ENCODE measurements at places on chromosomes 13 and 19.

GRCh38 chr13:71672512-71672911, 194.5 kb downstream of the DACH1 start:
- no peak for DNase-seq

DNA sequence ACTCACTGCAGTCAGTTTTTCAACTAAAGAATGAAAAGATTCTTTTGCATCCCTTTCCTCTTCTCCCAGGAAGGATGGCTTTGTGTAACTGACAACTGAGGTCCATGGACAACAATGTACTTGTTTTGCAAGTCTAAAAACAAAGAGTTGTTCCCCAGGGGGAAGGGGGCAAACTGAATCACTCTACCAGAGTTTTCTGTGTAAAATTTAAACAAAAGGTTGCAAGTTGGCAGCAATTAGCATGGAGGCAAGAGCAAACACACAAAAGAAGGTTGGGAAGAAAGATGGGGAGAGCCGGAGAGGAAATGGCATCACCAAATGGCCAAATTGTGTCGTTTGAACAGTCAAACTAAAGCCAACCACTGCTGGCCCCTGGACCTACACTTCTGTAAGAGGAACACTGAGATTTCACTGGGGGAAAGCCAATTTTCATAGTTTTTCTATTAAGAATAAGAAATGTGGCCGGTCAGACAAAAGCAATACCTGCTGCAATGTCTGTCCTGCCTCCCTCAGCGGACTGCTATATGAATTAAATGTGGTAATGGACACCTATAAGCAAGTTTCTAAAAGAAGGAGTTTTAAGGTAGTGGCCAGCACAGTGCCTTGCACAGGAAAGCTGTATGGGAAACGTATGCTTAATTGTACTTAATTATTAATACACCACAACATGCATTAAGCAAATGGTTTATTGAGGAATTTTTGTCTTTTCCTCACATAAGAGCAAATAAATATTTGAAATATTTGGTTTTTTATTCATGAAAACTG, 16.1 kb upstream of the SACS start:
- DNase-seq = no peak

GRCh38 chr13:32545083-32545482, 6.5 kb upstream of the N4BP2L2 start:
- DNase-seq = no peak

GRCh38 chr19:9054765-9055164, 32.1 kb upstream of the OR1M1 start:
- no peak for DNase-seq

DNA sequence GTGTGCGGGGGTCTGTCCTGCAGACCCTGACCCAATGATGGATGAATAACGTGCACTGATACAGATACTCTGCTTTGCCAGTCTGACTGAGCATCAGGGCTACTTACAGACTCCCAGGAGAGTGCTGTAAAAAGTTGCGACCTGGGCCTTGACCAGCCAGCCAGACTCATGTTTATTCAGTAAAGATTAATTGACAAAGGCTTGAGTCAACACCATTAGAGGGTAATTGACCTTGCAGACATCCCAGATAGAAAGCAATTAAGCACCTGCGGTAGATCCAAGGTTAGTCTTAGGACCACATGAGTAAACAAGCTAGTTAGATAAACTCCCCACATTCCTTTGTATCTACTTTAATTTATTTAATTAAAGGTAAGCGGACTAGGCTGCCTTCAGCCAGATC, 10.4 kb downstream of the NUDT19 start:
- no peak for DNase-seq

- DNase-seq = no peak
Observed at GRCh38 chr13:20263393-20264044, 31.4 kb upstream of the GJB6 start.

- DNase-seq = no peak
Observed at GRCh38 chr13:113635709-113636108, 22.3 kb downstream of the ATP4B start.

DNA sequence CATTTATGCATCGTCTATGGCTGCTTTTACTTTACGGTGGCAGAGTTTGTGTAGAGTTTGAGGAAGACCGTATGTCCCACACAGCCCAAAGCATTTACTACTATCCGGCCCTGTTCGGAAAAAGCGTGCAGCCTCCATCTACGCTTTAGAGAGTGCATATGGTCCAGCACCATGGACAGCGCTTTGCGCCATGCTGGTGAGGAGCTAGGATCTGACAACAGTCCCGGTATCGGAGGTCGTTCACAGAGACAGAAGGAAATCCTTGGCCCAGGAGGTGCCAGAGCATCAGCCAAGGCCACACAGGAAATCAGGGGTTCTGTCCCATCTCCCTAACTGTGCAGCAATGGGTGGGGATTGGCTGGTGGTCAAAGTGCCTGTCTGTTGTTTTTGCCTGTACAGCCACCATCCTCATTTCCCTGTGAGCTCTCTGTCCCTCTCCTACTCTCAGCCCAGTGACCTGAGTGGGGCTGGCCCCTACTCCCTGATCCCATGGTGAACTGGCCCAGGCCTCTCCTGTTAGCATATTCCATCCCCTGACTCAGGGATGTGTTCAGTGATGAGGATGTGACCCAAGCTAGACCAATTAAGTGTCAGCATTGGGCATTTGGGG, 16.2 kb upstream of the PRODH2 start:
- peak; percentile 14 for DNase-seq

- DNase-seq = no peak
Observed at GRCh38 chr13:107590556-107590955, 624.8 kb downstream of the LIG4 start.

GRCh38 chr13:67306742-67307141, 76.6 kb upstream of the PCDH9 start:
- DNase-seq = no peak

DNA sequence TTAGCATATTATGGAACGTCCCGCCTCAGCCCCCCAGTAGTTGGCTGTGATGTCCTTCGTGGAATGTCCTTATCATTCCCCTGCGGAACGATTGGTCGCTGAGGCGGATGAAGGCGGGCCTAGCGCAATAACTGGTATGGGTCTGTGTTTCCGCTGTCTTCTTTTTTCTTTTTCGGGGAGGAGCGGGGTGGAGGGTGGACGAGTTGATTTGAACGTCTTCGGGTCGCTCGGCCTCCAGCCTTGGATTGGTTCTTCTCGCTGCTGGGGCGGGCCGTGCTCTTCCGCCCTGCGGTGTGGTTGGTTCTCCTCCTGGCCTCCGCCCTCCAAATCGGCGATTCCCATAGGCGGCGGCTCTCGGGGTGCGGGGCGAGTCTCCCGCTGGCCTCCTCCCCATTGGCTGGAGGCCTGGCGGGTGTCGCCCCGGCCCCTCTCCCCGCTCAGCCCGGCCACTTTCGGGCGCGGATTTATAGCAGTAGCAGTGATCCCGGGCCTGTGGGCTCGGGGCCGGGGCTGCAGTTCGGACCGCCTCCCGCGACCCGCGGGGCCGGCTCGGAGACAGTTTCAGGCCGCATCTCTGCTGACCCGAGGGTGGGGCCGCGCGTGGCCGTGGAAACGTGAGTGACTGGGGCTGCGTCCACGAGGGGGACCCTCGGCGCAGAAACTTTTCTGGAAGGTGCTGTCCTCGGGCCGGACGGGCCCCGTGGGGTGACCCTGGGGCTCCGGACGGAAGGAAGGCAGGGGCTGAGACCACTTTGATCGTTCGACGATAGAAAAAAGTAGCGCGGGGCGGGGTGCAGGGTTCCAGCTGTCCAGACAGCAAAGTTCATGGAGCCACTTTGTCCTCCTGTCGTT, 2.1 kb downstream of the ING1 start:
- DNase-seq = peak; percentile 86

DNA sequence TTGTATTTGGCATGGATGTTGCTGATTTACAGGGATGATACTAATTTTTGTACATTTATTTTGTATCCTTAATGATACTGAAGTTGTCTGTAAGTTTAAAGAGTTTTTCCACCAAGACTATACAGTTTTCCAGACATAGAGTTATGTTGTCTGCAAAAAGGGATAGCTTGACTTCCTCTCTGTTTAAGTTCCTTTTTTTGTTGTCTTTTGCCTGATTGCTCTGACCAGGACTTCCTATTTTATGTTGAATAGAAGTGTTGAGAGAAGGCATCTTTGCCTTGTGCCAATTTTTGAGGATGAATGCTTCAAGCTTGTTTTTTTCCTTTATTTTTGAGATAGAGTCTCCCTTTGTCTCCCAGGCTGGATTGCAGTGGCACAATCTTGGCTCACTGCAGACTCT, 36.8 kb upstream of the ZNF681 start:
- DNase-seq = no peak

GRCh38 chr19:29610574-29611271, 4.6 kb downstream of the POP4 start:
- peak; percentile 64 for DNase-seq

DNA sequence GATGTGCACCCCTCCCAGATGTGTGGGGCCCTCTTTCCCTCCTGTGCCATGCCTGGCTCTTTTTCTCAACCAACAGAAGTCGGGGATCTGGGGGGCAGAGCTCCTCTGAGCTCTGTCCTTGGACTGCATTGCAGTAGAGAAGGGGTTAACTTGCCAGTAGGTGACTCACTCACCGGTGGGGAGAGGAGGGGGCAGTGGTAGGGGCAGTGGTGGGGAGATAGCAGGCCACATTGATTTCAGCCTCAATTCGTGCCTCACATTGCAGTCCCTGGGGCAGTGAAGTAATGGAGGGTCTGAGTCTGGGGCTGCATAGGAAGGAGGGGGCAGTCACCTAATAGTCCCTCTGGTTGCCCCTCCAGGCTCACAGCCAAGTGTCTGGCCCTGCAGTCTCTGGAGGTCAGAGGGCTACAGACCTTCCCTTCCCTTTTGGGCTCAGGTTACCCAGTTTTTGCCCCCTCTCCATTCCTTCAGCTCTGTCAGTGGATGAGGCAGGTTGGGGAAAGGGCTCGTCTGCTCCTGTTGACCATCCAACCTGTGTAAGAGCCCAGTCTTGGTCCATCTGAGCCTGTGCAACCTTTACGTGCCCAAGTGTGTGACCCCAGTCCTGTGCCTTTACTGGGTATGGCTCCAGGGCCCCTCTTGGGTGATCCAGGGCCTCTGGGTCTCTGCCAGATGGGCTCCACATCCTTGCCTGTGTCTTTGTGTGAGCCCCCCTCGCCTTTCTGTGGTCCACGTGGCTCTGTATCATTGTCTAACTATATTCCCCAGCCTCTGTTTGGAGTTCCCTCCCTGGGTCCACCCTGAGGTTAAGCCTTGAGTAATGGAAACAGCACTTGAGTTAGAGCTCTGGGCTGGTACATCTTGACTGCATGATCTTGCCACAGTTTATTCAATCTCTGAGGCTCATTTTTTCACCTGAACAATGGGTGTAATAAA, 13.0 kb downstream of the CIC start:
- no peak for DNase-seq

DNA sequence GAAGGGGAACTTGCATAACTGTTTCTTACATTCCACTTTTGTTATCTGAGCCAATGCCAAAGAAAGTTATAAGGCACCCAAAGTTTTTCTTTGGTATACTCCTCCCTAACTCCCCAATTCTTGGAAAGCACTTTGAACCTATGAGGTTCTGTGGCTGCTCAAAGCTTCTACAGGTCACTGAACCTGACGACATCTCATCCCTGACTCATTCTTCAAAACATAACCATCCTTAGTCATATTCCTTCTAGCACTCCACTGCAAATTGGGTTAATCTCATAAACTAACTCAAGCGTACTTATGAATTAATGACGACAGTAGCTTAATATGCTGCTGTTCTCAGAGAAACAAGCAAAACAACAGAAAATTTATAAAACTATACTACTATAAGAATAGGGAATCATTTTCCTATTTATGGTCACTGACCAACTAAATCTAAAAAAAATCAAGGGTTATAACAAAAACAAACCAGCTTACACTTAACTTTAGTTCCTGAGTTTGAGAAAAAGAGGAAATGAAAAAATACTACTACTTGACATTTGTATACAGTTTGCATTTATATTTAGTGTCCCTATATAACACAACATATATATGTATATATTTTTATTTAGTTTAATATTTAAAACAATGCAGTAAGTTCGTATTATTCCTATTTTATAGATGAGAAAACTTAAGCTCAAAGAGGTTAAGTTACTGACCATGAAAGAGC, 69.1 kb downstream of the CAB39L start:
- DNase-seq = no peak

GRCh38 chr19:31013384-31014020, 335.7 kb downstream of the TSHZ3 start:
- no peak for DNase-seq

GRCh38 chr13:80371840-80372509, 31.0 kb upstream of the SPRY2 start:
- DNase-seq = no peak

DNA sequence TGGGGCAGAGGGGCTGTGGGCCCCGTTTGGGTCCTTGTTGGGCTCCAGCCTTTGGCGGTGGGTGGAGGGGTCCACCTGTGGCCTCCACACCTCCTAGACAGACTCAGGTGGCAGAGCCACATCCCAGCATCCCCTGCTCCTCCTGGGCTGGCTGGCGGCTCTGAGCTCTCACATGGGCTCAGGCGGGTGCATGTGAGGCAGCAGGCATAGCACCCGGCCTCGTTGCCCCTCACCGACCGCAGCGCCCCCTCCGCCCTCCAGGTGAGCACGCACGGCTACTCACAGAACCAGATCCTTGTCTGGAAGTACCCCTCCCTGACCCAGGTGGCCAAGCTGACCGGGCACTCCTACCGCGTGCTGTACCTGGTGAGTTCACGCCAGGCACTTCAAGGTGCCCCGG, 5.9 kb upstream of the TEKTIP1 start:
- DNase-seq = no peak

GRCh38 chr19:46659151-46660007, 1.6 kb downstream of the DACT3 start:
- no peak for DNase-seq

DNA sequence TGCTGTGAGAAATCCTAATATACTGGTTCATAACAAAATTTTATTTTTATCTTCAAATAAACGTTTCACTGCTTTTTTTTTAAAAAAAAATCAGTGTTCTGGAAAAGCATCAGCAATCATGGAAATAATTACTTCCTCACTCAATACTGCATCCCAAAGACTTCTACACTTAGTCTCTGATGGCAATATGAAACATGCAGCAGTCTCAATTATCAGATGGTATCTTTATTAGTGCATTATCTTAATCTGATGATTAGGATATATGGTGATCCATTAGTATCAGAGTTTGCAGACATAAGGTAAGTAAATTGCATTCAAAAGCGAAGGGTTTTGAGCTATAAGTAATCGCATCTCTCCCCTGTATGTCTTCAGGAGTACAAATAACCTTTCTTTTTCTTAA, 218.3 kb upstream of the EDNRB start:
- DNase-seq = no peak

All from activated CD8-positive, alpha-beta memory T cell treated with anti-CD3 and anti-CD28 coated beads for 48 hours (primary cell).